ENCODE measurements at places on chromosomes 16 and 17.

DNA sequence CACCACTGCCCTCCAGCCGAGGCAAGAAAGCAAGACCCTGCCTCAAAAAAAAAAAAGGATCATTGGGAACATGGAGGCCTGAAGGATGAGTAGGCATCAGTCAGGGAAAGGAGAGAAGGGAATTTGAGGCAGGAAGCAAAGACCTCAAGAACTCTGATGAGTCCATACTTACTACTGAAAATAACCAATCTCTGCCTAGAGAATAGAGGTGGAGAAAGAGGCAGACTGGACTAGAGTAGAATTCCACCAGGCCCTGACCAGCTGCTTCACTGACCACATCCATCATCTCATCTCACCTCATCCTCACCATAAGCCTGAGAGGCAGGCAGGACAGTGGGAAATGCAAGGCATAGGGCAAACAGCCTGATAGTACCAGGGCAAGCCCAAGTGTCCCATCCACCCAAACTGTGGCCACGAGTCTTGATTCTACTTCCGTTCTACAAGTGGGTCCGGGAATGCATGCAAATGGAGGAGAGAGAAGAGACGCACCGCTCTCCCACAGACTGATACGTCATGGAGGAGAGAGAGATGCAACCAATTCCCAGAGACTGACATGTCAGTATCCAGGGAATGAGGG is 17.1 kb downstream of the ANKRD11 start:
- DNase-seq, result no peak

- peak; percentile 84 for DNase-seq
These were observed 32.0 kb downstream of the KDM8 start for GRCh38 chr16:27235055-27235937.

- no peak for DNase-seq
These were observed 410.0 kb upstream of the SOX9 start for GRCh38 chr17:71710816-71711215.

DNA sequence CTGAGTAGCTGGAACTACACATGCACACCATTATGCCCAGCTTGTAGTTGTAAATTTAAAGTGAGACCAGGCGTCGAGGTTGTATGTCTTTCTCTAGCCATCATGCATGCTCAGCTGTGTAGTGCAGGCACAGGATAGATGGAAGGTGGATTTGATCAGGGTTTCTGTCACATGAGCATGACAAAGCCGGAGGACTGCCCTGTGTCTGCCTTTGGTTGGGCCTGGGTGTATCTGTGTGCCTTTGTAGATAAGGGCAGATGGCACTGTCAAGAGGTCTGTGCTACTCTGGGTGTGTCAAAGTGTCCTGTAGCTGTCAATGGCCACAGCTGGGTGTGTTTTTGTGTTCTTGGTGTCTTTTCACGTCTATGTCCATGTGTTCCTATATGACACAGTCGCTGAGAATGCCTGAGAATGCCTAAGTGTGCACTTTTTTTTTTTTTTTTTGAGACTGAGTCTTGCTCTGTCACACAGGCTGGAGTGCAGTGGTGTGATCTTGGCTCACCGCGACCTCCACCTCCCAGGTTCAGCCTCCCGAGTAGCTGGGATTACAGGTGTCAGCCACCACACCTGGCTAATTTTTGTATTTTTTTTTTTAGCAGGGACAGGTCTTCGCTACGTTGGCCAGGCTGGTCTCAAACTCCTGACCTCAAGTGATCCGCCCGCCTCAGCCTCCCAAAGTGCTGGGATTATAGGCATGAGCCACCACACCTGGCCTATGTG is 4.1 kb upstream of the NAGS start:
- DNase-seq, result no peak

DNA sequence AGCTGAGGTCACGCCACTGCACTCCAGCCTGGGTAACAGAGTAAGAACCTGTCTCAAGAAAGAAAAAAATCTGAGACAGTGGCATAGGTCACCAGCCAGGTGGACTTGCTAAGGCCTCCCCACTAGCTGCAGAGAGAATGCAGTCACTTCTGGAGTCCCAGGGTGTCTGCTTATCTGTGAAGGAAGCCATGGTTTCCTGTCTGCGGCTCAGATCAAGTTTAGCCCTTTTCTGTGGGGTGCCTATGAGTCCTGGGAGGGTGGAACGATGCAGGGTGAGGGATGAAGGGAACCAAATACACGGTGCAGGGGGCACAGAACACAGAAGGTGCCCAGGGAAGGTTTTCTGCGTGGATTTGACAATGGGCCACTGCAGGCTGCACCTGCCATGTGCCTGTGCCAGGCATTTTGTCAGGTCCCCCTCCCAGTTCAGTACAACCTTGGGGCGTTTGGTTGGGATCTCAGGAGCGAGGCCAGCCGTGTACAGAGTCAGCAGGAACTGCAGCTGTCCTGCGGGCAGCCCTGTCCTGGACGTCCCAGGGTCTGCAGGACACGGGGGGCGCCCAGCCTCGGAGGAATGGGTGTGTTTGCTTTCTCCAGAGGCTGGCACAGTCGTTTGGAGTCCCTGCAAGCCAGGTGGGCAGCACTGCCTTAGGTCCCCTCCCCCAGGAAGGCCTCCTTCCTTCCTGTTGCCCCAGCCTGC is 41.8 kb downstream of the RAB11FIP4 start:
- no peak for DNase-seq

DNA sequence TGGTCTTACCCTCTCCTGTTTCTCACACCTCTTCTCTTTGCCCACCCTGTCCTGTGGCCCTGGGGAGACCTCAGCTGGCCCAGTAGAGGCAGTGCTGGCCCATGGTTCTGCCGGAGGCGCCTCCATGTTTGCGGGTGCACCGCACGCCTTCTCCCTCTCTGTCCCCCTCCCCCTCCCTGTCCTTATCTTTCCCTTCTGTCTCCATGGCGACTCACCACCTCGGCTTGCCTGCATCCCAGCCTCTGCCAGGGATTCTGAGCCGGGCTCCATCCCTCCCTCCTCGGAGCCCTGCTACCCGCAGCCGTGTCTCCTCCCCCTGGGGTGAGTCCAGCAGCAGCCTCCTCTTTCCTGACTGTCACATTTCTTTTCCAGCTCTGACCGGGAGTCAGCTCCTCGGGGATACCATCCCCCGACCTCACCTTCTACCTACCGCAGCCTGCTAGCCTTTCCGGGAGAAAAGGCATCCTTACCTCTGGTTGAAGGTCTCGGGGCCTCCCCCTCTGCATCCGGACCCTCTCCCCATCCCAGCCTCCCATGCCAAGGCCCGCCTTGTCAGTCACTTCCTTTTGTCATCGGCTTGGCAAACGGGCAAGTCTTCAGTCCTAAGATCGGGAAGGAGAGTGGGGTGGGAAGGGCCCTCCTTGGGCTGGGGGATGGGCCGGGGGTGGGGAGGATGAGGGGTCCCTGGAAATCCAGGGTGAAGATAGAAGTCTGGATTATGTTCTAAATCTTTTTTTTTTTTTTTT is at the start of gene RNF112:
TSS of gene RNF112 (plus strand) at position 358 of the 746 bp plus-strand sequence. CDS start at position 535, 177 bp downstream.
- DNase-seq, result no peak

DNA sequence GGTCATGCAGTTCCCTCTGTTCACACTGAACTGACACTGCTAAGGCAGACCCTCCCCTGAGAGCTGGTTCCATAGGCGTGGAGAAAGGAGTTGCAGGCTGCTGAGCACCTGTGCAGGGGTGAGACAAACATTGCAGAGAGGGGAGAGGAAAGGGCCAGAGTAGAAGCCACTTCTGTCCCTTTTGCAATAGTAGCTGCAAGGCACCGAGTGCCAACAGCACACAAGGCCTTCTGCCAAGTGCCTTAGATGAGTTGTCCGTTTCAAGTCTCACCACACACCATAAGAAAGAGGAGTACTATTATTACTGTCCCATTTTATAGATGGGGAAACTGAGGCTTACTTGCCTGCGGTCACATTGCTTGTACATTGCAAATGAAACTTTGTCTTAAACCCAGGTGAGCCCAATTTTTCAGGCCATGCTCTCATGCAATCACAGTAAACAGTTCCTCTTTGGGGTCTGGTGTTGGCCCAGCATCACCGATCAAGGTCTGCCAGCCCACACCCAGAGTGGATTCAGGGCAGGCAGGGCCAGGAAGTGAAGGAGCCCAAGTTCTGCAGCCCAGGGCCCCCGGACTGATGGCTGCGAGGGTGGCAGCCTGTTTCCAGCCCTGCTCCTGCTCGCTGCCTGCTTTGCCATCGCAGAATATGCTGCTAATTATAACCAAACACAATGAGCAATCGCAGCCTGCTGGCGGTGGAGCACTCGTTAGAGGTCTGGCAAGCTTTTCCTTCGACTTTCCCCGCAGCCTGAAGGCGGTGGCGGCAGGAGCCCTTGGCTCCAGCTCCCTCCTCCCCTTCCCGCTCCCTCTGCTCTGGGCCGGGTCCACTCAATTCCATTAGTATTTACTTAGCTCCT is 36.8 kb upstream of the DYNLL2 start:
- no peak for DNase-seq

DNA sequence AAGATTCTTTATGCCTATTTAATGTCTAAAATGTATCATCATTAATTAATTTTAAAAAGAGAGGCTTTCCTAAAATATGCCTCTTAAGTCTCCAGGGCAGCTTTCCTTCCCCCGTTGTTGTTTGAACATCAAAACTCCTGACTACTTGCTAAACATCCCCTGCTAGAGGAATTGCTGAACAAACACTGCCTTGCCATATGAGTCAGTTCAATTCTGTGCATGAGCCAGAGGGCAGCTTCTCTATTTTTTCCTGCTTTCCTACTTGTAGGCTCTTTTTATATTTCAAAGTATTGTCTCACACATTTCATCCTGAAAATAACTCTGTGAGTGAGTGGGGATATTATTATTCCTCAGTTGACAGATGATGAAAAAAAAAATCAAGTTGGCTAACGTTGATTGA is 143.4 kb downstream of the HS3ST4 start:
- no peak for DNase-seq

- DNase-seq, result no peak
These were observed 74.9 kb upstream of the ZFHX3 start for GRCh38 chr16:73122604-73123391.

- no peak for DNase-seq
These were observed 2.4 kb upstream of the CD300LF start for GRCh38 chr17:74715144-74715543.

GRCh38 chr17:5123343-5124124 is 7.7 kb downstream of the USP6 start:
- DNase-seq, result no peak

DNA sequence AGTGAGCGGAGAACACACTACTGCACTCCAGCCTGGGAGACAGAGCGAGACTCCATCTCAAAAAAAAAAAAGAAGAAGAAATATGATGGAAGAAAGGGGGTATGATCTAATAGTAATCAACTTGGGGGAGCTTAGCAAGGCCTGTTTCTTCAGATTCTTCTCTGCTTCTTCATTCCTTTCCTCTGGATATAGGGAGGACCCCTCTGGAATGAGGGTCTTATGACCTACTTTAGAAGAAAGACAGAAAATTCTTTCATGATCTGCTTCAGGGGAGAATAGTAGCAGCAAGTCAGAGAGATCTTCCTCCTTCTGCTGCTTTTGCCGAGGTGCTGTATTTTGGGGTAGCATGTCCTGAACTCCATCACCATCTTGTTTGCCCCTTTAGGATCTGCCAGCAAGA is 44.9 kb upstream of the ETV4 start:
- no peak for DNase-seq

DNA sequence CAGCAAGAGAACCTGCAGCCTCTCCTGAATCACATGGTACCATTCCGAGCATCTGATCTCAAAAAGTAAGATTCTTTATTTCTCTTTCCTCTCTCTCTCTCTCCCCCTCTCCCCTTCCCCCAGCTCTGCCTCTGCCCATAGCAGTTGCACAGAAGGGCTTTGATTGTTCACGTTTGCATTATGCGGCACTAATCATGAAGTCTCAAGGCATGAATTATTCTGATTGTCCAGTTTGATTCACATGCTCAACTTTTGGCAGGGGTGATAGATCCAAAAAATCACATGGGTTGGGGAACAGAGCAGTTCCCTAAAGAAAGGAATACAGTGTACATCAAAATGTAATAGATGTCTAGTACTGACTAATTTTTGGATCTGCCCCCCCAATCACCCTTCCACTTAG is 380.0 kb upstream of the SOX9 start:
- no peak for DNase-seq

GRCh38 chr17:37699285-37699973 is 45.4 kb downstream of the HNF1B start:
- no peak for DNase-seq

- no peak for DNase-seq
These were observed 69.8 kb downstream of the NXN start for GRCh38 chr17:909642-910323.

DNA sequence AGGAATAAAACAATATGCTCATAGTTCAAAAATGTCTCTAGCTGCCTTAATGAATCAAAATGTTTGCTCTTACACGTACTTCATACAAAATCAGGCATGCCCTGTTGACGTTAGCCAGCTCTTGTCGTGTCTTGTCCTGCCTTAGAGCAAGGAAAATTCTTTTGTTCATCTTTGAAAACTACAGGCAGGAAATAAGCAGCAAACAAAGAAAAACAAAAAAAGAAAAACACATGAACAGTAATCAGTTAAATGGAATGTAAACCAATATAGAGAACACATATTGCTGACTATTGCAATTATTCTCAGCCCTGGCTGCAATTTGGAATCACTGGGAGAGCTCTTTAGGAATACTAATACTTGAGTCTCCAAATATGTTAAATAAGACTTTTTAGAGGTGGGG is 1.7 kb downstream of the CAPNS2 start:
- no peak for DNase-seq

DNA sequence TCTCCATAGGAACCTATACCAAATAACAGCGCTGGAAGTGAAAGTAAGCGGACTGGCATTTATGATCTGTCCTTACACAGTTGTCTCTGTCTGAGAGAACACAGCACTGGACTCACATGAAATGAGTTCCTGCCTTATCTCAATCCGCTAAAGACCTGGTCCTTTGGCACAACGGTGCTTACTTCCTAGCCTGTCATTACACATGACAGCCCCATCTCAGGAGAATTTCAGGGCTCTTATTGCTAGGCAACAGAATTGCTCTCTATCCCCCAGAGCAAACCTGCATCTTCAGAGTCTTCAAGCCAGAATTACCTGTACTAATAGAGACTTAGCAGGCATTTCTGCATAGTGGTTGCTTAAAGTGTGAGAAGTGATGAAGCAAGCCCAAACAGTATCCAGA is 4.3 kb downstream of the KCNJ2 start:
- no peak for DNase-seq

- no peak for DNase-seq
These were observed 16.3 kb downstream of the SCPEP1 start for GRCh38 chr17:56994009-56994792.

GRCh38 chr17:73800893-73801292 is 156.6 kb upstream of the SDK2 start:
- DNase-seq, result no peak

GRCh38 chr16:81946206-81946605 is 65.1 kb downstream of the SDR42E1 start:
- no peak for DNase-seq

- no peak for DNase-seq
These were observed 14.0 kb downstream of the SALL1 start for GRCh38 chr16:51137097-51137496.

GRCh38 chr17:57987581-57988300 is at the start of gene VEZF1:
Gene VEZF1 (minus strand): TSS chr17:57988254. CDS start chr17:57988111, 143 bp downstream.
- peak; percentile 64 for DNase-seq

- no peak for DNase-seq
These were observed 423.7 kb downstream of the TOX3 start for GRCh38 chr16:52123061-52123839.

DNA sequence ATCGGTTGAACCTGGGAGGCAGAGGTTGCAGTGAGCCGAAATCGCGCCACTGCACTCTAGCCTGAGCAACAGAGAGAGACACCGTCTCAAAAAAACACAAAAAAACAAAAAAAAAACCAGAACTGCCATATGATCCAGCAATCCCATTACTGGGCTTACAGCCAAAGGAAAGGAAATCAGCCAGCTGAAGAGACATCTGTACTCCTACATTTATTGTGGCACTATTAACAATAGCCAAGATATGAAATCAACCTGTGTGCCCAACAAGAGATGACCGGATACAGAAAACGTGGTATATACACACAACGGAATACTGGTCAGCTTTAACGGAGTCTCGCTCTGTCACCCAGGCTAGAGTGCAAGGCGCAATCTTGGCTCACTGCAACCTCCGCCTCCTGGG is 14.6 kb downstream of the FANCA start:
- no peak for DNase-seq

All from stimulated activated CD4-positive, alpha-beta T cell treated with anti-CD3 and anti-CD28 coated beads, Interleukin-15, amount 100 ng/mL, for 48 hours (primary cell).